ENCODE measurements at places on chromosomes 4 and X.

- DNase-seq: no peak
Measured at GRCh38 chr4:146029939-146030710, 91.5 kb upstream of the ZNF827 start.

DNA sequence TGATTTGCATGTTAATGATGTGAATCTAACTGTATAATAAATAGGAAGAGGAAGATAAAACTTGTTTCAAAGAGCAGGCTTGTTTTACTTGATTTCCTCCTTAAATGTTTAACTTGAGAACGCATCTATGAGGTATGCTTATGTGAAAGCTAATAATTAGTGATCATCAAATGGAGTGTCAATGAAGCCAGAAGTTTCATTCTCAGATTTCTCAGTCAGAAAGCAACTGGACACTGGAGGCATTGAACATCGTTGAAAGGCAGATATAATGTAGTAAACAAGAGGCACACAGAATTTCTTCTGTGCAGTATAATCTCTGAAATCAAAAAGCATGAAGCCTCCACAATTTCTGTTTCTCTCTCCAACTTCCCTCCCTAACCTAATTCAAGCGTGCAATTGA, 672.9 kb downstream of the ADGRL3 start:
- no peak for DNase-seq

GRCh38 chrX:150848914-150849365, 49.5 kb downstream of the CD99L2 start:
- no peak for DNase-seq

DNA sequence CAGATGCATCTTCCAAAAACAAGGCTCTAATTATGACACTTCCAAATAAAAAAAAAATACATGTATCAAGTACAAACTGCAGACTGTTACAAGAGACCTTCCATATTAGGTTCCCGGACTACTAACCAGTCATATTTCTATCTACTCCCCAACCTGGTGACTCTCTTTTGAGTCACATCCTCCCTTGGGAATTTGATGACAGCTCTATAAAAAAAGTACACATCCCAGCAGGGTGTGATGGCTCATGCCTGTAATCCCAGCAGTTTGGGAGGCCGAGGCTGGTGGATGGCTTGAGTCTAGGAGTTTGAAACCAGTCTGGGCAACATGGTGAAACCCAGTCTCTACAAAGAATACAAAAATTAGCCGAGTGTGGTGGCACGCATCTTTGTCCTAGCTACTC, 14.9 kb downstream of the RPGR start:
- no peak for DNase-seq

- DNase-seq: no peak
Measured at GRCh38 chr4:127055357-127055756, 577.4 kb upstream of the INTU start.

GRCh38 chr4:79678472-79679202, 270.6 kb upstream of the GK2 start:
- no peak for DNase-seq

DNA sequence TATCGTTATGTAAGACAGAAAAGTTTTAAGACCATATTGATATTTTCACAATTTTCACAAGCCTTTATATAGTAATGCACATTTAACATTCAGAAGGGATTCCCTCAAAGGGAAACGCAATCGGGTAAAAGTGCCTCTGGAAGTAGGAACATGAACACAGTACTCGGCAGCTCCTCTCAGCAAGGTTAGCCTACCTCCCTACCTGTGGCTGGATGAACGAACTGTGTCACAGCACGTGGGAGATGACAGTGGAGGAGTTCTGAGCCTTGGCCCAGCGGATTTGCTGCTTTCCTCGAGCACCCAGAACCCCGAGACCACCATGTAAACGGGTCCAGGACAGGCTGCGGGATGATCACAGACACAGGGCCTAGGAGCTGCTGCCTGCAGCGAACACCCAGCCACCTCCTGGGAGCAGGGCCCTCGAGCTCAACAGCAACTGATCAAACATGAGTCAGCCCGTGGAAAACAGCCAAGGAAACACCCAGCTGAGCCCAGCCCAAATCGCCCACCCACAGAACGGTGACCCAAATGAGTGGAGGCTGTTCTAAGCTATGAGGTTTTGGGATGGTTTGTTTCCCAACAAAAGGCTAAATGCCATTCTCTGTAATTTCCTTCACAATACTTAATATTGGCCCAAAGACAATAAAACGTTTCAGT, 30.4 kb downstream of the FAT1 start:
- no peak for DNase-seq

- no peak for DNase-seq
Measured at GRCh38 chr4:77500801-77501200, 104.8 kb upstream of the CXCL13 start.
